Thyroid gland (tissue), 4 donors: ENCODE measurements at places on chromosomes 4 and X.

GRCh38 chrX:95703696-95704095 is 980.9 kb upstream of the DIAPH2 start:
- no peak for DNase-seq

- no peak for DNase-seq
Measured at GRCh38 chr4:25658777-25659176, 3.1 kb downstream of the SLC34A2 start.

GRCh38 chr4:95267081-95267480 is 281.7 kb downstream of the UNC5C start:
- DNase-seq, result no peak

- DNase-seq, result no peak
Measured at GRCh38 chrX:17052210-17052609, 105.8 kb downstream of the REPS2 start.

DNA sequence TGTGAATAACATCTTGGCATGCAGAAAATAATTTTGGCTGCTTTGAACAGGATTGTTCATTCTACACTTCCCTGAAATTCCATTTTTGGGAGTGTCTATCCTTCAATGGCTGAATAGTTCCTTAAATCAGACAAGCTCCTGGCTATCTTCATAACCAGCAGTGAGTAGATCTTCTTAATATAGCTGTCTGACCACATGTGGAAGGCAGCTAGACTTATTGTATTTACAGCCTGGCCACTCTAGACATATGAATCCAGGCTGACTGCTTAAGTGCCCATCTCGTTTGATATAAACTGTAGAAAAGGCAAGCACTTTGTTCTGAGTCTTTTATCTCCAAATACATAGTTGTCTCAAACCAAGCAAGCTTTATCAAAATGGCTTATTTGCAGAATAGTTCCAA is 40.0 kb downstream of the PWWP3B start:
- DNase-seq, result no peak

- DNase-seq, result no peak
Measured at GRCh38 chr4:165207016-165207430, 338 bp upstream of the KLHL2 start.

DNA sequence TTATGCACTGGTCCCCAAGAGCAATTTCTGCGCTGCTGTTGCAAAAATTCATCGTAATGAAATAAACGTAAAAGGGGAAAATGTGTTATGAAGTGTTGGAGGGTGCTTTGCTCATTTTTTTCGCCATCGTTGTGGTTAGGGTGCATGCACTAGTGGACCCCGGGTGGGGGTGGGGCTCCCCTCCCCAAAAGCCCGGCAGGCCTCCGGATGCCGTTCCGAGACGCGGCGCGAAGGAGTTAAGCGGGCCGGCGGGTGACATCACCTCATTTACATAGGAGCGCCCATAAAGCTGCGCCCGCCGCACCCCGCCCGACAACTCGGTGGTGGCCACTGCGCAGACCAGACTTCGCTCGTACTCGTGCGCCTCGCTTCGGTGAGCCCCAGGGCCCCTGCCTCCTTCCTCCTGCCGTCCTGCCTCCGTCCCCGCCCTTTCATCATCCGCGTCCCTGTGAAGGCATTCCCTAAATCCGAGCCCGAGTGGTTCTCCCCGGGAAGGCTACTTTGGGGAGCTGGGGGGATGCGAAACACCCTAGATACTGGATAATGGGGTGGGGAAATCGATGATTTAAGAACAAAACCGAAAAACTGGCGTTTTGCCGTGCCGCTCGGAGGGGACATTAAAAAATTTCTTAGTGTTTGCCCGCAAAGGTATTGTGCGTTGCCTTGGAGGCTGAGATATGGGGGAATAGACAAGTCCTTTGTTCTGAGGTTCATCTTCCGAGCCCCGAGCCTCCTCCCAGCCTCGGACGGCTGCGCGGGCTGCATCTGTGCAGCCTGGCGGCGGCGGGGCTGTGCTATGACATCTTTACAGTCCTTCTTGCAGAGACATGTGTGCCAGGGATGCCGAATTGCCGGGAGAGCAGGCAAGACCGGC is at the start of gene TMSB4X:
Gene TMSB4X (plus strand): TSS at position 315 of the 874 bp plus-strand sequence.
- DNase-seq, result peak; percentile 75

DNA sequence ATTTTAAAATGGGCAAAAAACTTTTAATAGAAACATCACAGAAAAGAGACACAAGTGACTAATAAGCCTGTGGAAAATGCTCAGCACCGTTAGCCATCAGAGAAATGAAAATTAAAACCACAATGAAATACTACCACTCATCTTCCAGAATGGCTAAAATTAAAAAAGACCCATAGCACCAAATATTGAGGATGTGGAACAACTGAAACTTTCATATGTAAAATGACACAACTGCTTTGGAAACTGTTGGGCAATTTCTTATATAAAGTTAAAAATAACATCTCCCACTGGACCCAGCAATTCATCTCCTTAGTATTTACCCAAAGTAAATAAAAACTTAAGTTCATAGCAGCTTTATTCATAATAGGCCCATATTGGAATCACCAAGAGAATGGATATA is 94.2 kb downstream of the TENM3 start:
- DNase-seq, result no peak
